ENCODE measurements at places on chromosomes 6 and 20.

GRCh38 chr6:134870677-134871498, 79.0 kb downstream of the ALDH8A1 start:
- DNase-seq, result no peak

DNA sequence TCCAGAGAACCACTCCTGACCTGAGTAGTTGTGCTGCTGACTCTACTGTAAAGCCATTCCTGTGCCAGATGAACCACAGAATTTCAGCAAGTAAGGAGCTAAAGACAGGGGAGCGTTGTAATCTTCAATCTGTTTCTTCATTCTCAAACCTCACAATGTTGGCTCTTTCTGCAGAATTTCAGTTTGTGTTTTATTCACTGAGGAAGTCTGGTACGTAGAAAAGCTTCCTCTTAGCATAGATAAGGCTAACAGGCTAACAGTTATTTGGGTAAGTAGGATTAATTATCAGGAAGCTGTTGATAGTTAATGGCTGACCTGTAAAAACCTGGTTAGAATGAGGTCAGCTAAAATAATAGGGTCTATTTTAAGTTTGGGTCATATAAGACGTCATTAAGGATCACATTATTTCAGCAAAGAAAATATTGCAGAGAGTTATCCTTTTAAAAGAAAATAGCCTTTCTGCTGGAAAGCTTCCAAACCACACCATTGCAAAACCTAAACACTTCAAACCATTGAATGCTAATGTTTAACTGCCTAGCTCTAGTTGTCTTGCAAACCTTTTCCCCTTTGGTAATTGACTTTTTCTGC, 14.1 kb upstream of the TENT5A start:
- no peak for DNase-seq

- no peak for DNase-seq
Observed at GRCh38 chr20:41155261-41155660, 17.9 kb downstream of the PLCG1 start.

- DNase-seq, result no peak
Observed at GRCh38 chr6:90197854-90198496, 98.7 kb downstream of the BACH2 start.

- no peak for DNase-seq
Observed at GRCh38 chr6:166650824-166651807, 24.1 kb upstream of the RPS6KA2 start.

DNA sequence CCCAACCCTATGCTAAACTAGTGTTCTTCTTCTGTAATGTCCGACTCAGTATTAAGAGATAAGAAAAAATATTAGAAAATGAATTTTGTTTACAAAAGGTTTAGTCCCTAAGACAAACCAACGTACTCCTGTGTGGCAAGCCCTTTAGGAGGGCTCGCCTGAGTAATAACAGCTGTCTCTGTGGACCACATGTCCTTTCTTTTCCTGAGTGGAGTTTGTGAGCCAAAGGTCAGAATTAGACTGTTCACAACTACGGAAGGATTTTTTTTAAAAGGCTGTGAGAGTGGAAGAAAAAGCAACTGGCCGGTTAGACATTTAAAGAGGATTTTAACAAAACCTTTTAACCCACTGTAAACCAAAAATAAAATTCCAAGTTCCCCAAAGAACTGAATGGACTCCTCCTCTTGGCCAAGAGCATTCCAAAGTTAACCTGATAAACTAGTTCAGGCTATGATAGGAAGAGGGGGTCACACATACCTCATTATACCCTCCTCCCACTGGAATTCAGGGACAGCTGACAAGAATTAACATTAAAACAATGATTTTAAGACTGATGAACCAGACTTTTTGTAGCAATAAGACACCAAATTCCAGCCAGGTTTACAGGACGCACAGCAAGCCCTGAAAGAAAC, 43.5 kb downstream of the FAM184A start:
- no peak for DNase-seq

GRCh38 chr6:5498579-5498899, 237.2 kb downstream of the FARS2 start:
- no peak for DNase-seq

GRCh38 chr6:7707787-7708186, 18.1 kb upstream of the BMP6 start:
- no peak for DNase-seq

DNA sequence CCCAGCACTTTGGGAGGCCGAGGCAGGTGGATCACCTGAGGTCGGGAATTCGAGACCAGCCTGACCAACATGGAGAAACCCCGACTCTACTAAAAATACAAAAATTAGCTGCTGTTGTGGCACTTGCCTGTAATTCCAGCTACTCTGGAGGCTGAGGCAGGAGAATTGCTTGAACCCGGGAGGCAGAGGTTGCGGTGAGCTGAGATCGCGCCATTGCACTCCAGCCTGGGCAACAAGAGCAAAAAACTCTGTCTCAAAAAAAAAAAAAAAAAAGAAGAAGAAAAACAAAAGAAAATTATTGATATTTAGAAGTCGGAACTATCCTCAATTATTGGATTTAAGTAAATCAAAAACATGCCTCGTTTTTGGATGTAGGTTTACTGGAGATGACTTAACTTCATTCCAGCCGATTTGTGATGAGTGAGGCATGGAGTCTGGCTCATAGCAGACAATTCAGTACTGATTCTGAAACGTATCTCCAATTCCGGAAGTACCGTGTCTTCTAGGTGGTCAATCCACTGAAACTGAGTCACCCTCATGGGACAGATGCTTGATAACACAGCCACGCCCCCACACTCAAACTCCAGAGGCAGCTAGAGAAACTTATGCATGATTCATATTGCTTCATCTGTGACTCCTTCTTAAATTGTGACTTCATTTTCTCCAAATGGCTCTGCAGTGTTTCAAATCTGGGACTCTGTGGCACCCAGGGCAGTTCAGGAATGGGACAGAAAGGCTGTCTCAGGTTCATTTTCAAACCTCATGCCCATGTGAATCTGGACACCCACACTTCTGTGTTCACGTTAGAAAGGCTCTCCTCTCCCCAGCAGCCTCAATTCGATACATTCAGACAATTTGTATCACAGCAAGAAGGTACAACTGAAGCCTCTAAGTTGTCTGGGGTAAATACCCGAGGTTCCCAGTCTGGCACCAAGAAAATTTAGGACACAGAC, 110.4 kb upstream of the ARMC2 start:
- DNase-seq, result no peak

GRCh38 chr20:10521068-10521831, 86.1 kb downstream of the SLX4IP start:
- no peak for DNase-seq

DNA sequence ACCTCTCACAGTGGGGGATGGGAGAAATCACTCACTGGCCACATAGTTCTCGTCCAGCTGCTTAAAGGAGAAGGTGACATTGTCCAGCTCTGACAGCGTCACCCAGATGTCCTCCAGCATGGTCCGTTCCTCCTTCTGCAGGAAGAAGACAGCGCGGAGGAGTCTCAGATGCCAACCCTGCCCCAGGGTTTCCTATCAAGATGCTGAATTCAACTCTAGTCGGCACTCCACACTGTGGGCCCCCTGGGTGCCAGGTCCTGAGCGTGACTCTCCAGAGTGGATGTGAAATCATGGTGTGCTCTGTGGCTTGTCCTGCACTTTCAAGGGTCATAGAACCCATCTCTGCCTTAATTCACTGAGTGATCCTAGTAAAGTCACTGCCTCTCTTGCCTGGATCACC, 193.2 kb downstream of the PREX1 start:
- no peak for DNase-seq

- no peak for DNase-seq
Observed at GRCh38 chr20:22814471-22815205, 220.5 kb upstream of the SSTR4 start.

GRCh38 chr6:149268146-149268545, 49.4 kb upstream of the TAB2 start:
- DNase-seq, result no peak

- DNase-seq, result no peak
Observed at GRCh38 chr6:135267085-135267484, 86.0 kb downstream of the MYB start.

- no peak for DNase-seq
Observed at GRCh38 chr6:25749837-25750236, 4.7 kb upstream of the SLC17A4 start.

GRCh38 chr6:109768485-109768884, 77.4 kb downstream of the FIG4 start:
- no peak for DNase-seq

DNA sequence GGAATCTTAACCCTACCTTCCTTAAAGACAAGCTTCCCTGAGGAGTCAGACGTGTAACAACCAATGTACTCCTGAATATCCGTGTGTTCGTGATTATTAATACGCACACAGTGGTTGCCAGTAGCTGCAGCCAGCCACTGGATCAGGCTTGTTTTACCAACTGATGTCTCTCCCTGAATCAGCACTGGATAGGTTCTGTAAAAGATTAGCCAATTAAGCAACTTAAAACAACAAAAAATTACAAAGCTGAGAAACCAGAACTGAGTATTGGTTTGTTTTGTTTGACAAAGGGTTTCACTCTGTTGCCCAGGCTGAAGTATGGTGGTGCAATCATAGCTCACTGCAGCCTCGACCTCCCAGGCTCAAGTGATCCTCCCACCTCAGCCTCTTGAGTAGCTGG, 69.3 kb downstream of the MDN1 start:
- DNase-seq, result no peak

- DNase-seq, result no peak
Observed at GRCh38 chr6:142624978-142625715, 319.8 kb downstream of the HIVEP2 start.

- peak; percentile 40 for DNase-seq
Observed at GRCh38 chr6:36120979-36121786, 9.1 kb upstream of the MAPK13 start.

DNA sequence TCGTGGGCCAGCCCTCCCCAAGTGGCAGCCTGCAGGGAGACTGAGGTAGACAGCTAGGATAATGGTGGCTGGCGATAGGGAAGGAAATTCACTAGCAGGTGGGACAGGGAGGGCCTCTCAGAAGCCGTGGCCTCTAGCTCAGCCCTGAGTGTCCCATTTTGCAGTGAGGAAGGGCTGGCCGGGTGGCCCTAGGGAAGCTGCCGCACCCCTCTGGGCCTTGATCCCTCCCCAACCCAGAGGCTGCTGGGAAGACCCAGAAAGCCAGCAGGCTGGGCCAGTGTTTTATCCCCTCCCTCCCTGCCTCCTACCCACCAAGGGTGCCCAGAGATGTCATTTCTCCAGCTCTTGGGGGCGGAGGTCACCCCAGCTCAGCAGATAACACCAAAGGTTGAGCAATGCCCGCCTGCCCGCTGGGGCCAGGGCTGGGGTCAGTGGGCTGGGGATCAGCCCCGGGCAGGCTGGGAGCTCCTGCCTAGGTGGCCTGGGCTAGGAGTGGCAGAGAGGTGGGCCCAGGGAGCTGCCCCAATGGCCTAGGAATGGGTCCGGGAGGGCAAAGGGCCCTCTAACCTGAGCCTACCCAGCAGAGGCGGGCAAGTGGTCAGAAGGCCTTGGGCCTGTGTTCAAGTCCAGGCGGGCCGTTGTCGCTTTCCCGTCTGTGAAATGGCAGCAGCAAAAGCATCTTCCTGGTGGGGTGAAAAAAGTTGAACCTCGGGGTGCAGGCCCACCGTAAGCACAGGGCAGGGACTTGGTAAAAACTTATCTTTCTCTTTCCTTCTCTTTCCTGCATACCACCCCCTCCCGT, 1.6 kb upstream of the CEBPB start:
- no peak for DNase-seq

GRCh38 chr6:140623498-140623897, 1249.0 kb upstream of the CITED2 start:
- no peak for DNase-seq

All from T-helper 1 cell (primary cell).